Cortex of kidney (tissue), 1 donor: ENCODE measurements at places on chromosomes 4 and X.

- no peak for DNase-seq
Measured at GRCh38 chrX:23276475-23276874, 58.2 kb upstream of the PTCHD1 start.

- no peak for DNase-seq
Measured at GRCh38 chr4:173919861-173920260, 363.6 kb downstream of the FBXO8 start.

DNA sequence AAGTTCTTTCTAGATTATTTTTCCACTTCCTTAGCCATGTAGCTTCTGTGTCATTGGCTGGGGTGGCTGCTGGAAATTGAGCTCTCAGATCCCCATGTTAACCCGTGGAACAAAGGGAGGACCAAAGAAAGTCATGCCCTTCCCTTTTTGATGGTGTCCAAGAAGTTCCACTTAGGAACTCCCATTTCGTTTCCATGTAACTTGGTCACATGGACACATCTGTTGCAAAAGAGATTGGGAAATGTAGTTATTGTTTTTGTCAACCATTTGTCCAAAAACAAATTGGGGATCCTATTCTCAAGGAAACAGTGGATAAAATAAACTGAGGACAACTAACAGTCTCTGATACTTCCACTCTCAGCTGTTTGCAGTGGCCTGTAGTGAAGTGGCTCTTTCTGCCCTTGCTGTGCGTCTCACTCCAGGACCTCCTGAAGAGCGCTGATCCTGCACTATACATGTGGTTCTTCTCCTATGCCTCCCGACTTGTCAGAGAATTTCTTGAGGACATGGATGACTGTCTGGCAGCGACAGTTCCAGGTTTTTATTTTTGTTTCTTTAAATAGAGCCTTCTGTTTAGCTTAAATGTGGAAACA, 125.3 kb upstream of the LNX1 start:
- no peak for DNase-seq

DNA sequence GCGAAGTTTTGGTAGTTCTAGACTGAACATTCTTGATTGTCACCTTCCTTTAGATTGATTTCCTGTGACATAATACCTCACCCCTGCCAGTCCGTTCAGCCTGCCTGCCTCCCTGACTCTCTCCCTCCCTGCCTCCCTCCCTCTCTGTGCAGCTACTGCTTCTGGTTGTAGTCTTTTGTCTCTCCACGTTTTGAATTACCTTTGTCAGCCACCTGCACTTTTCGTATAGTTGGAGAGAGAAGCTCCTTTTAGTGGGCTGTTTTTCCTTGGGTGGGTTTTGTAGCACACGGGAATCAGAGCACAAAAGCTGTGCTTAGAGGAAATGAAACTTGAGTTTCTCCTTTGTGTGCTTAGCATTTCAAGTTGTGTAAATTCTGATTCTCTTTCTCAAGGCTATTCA, 32.6 kb upstream of the MSMO1 start:
- no peak for DNase-seq

DNA sequence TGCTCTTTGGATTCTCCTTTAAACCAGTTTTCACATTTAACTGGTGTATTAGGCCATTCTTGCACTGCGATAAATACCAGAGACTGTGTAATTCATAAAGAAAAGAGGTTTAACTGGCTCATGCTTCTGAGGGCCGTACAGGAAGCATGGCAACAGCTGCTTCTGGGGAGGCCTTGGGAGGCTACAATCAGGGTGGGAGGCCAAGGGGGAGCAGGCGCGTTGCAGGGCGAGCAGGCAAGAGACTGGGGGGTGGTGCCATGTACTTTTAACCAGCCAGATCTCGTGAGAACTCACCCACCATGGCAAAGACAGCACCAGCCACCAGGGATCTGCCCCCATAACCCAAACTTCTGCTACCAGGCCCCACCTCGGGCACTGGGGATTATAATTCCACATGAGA, 38.1 kb downstream of the RNF212 start:
- no peak for DNase-seq

DNA sequence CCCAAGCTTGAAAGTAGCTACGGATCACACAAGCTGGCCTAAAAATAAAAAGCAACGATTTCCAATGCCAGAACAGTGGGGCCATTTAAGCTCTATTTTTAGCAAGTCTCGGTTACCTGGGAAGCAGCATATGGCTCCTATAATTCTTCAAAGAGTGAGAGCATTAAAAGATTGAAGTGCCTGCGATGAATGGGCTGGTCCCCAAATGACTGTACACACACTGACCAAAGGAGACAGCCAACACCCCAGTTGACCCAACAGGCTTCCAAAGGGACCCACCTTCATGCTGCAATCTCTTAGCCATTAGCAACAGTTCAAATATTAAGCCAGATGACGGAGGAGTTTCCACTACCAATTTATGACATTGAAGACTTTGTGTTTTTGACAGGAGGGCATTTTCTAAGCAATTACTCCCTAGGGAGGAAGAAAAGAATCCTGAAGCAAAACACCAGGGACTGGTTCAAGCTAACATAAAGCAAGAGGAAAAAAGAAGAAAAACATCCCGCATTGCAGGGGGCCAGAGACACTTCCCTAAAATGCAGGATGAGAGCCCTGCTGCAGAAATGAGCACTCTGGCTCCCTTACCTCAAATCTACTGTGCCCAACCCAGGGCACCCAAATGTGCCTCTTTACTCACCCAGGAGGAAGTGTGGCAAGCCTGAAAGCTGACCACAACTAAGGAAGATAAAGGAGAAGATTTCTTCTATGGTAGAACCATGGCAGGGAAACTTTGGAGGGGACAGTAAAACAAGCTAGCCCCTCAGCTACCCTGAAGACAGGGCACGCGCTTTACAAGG, 21.6 kb downstream of the SH3KBP1 start:
- no peak for DNase-seq

- DNase-seq: no peak
Measured at GRCh38 chrX:68363984-68364383, 69.3 kb downstream of the OPHN1 start.

GRCh38 chr4:17780501-17781299, 721 bp downstream of the FAM184B start:
- no peak for DNase-seq

DNA sequence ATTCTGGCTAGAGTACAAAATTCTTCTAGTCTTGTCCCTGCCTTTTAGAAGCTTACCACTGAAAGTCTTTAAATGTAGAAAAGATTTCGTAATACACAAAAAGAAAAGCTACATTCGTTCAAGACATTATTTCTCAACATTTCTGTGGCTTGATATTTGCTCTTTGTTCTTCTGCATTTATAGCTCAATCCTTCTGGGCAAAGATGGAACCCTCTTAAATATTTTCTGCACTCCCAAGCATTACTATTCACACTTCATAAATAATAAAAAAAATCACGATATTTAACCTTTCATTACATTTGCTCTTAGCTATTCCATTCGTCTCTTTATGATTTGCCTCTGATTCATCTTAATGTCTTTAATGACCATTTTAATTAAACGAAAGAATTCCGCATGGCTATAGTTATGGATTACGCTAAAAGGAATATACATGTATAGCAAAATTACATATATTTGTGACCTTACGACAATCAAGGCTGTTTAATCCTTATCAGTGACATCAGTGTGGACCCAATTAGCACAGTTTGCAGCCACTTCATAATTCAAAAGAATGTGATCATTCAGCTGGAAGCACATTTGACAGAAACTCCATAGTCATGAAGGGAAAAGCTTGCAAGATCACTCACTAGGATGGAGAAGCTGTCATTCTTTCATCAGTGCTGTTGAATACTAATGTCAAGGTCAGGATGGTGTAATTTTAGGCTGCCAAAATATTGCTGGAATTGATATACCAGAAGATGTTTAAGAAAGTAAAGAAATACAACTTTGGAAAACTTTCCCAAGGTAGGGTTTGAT, 1075.0 kb upstream of the TENM3 start:
- DNase-seq: no peak

GRCh38 chr4:125801373-125801772, 486.6 kb downstream of the FAT4 start:
- no peak for DNase-seq

- DNase-seq: no peak
Measured at GRCh38 chr4:3202836-3203820, 45.8 kb upstream of the MSANTD1 start.

- DNase-seq: no peak
Measured at GRCh38 chrX:109920325-109920724, 82.6 kb upstream of the TMEM164 start.

DNA sequence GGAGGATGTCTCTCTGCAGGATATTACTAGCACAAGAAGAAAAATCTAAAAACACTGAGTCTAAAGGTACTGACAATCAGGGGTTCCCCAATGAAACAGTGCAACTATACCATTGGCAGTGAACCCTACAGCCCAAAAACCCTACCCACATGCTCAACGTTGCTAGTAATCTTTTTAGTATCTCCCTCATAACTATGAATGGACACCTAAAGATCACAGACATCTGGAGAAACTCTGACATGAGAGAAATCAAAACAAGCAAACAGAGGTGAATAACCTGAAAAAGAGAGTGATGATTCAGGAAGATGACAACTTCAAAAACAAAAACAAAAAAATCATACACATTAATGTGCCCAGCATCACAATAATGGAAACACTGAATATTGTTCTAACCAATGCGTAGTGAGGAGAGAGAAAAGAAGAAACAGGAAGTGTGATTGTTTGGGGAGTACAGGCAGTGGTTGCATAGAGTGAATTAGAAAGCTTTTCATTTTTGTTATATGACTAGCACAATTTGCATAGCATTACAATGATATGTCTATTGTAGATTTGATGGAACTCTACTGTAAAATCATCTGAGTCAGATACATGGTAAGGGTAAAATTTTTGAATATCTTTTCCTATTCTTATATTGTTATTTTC, 78.9 kb upstream of the FMR1 start:
- DNase-seq: no peak

DNA sequence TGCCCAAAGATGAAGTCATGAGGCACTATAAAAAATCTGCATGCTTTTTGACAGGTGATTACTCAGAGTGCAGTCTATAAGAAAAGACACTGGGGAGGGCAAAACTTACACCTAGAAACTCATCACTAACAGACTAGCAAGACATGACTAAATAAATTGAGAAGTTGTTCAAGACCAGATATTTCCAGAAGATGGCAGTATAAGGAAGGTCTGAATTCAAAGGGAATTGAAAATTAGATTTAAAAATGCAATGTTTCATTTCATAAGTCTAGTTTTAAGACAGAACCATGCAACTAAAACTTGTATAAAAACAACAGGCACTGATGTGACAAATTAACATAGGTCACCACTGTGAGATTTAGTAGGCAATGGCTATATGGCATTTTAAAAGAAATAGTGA, 232.5 kb upstream of the POF1B start:
- DNase-seq: no peak

GRCh38 chr4:139606579-139607501, 50.8 kb upstream of the SETD7 start:
- DNase-seq: no peak

DNA sequence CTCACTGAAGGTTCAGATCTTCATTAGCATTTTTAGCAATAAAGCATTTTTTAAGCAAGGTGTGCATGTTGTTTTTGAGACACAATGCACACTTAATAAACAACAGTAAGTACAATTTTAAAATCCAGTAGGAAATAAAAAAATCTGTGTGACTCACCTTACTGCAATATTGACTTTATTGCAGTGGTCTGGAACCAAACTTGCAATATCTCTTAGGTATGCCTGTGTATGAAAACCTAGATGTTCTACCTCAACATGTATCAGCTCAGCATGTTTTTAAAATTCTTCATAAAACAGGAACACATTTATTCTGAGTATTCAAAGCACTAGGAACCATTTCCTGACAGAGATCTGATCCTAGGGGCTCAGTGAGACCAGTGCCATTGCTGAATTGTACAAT, 26.7 kb downstream of the NR0B1 start:
- DNase-seq: no peak

GRCh38 chrX:39957816-39958566, 139.8 kb downstream of the BCOR start:
- no peak for DNase-seq

DNA sequence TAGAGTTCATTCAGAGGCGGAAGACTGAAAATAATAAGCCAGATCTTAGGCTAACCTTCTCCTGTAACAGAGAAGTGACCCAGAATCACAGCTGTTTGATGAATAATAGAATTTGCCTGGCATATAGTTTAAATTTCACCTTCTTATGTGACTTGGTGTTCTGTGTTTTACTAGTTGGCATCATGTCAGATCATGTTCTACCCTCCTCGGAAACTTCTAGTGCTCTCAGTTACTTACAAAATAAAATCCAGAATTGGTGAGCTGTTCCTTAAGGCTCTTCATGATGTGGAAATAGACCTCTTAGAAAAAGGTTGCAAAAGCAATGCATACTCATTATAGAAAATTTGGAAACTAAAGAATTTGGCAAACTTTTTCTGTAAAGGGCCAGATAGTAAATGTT, 31.1 kb downstream of the TMEM164 start:
- DNase-seq: no peak

GRCh38 chrX:42920752-42921151, 142.8 kb upstream of the PPP1R2C start:
- no peak for DNase-seq
